ENCODE measurements at places on chromosomes 4 and X.
A peak's percentile ranks its signal among the peaks of the same experiment; 100 is the strongest.

- no peak for DNase-seq
- no peaks in the 10 kb centered on the region for H3K27me3 ChIP-seq
- no peaks in the 10 kb centered on the region for H3K36me3 ChIP-seq
- no peaks in the 10 kb centered on the region for H3K4me1 ChIP-seq
- no peak overlapping the region for H3K27ac ChIP-seq
These were observed 109.9 kb downstream of the ZNF518B start for GRCh38 chr4:10347281-10347795.

DNA sequence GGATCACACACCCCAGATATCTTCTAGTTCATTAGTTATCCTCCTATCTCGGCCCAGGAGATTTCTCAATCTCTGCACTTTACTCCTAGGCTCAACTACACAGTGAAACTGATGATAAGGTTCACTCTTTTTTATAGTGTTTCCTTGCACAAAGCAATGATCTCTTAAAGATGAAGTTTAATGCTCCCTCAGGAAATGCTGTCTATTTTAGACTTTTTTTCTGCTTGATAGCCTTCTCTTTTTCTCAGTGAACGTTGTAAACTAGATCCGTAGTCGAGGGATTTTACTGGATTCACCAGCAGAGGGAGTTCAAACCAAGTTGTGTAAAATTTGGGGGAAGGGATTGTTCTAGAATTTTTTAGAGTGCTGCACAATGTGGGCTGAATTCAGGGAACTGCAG lies 269.6 kb downstream of the GBA3 start:
- no peak for DNase-seq
- H3K36me3 ChIP-seq, result no peaks in the 10 kb centered on the region
- no peak overlapping the region for H3K27ac ChIP-seq
- H3K4me1 ChIP-seq, result no peaks in the 10 kb centered on the region

DNA sequence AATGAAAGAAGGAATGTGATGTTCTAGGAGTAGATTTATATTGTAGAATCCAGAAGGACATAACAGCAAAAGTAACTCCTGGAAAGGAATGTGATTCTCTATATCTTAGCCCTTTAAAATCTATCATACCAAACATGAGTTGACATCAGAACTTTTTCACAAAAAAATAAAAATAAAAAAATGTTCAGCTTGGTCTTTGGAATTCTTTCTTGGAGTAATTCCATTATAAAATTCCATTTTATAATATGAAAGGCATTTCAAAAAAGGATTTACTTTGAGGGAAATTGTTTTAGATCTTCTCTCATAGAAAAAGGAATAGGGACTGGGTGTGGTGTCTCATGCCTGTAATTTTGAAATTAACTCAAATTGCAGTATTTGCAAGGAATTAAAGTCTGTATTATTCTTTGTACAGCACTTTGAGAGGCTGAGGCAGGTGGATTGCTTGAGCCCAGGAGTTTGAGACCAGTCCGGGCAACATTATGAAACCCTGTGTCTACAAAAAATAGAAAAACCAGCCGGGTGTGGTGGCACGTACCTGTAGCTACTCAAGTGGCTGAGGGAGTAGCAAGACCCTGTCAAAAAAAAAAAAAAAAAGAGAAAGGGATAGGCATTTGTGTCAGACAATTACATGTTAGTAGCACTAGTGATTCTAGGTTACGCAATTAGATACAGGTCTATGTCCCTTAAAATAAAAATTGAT lies 134.9 kb downstream of the SLC4A4 start:
- H3K4me1 ChIP-seq, result no peaks in the 10 kb centered on the region
- no peaks in the 10 kb centered on the region for H3K36me3 ChIP-seq
- H3K4me3 ChIP-seq, result no peak overlapping the region

DNA sequence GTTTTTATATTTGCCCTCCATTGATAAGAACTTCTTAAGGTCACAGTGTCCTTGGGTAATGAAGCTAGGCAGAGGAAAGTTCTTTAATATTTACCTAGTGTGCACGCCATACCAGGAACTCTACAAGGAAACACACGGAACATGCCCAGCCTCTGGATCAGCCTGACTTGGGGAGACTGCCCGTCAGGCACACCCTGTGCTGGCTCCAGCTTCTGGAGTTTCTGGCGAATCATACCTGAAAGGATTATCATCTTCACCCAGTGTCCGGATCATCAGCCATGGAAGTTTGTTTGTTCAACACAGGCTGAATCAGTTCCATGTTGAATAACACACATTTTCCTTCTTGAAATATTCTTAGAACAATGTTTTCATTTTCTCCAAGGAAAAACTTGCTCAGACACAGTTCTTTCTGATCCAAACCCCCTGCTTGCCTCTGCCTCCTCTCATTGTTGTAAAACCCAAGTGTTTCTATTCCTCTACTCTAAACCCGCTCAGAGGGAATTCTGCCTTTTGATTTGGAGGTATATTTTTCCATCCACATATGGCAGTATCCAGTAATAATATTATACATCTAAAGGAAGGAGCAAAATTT lies 176.7 kb downstream of the SHROOM3 start:
- no peak for DNase-seq
- no peaks in the 10 kb centered on the region for H3K27me3 ChIP-seq
- H3K27ac ChIP-seq, result peak overlapping the region; percentile 85
- no peaks in the 10 kb centered on the region for H3K36me3 ChIP-seq
